ENCODE measurements at places on chromosomes 12 and 14.

GRCh38 chr12:47734725-47735480, 9.6 kb upstream of the ENDOU start:
- DNase-seq: peak; percentile 26

DNA sequence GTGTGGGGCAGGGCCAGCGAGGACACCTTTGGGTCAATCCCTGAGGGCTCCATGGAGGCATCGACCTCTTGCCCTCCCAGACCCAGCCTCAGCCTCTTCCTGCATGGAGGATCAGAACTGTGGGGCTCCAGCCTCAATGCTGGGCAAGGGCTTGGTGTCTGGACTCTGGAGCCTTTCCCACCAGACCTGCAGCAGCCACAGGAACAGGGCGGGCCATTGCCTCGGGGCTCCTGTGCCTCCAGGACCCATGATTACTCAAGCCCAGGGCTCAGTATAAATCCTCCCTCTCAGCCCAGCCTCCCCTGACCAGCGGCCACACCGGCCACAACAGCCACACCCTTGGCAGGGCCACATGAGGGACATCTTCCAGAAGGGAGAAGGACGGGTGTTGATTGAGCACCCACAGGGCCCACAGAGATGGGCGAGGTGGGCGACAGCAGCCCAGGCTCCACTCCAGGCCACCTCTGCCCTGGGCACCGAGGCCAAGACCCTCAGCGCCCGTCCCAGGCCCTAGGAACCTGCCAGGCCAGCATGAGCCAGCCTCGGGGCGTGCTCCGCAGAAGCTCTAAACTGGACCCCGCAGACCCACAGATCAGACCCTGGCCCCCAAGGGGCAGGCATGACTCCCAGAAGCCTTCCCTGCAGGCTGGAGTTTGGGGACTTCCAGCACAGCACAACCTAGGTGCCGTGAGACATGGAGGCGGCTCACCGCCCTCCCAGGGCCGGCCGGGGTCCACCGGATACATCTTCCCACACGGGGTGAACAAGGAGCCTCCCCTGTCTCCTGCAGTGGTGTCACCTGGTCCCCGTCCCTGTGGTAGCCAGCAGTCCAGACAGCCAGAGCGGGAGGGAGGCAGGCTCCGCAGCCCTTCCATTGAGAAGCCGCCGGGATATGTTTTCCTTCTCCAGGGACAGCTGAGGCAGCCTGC, 25.1 kb downstream of the NCOR2 start:
- no peak for DNase-seq

DNA sequence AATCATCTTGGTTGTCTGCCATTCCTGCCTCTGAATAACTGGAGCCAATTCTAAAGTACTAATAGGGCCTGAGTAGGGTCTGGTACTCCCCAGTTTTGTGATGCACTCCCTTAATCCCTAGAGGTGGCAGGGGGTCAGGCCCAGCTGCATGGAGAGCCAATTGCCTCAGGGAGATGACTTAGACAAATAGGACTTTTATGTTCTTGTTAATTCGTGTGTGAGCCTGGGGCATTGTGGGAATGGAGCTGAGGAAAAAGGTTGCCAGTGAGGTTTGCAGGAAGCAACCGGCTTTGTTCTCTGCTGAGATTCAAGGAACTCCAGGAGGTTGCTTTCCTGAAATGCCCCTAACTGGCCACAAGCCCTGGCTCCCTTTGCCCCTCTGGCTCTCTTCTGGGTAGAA, 6.8 kb upstream of the DCD start:
- DNase-seq: no peak

DNA sequence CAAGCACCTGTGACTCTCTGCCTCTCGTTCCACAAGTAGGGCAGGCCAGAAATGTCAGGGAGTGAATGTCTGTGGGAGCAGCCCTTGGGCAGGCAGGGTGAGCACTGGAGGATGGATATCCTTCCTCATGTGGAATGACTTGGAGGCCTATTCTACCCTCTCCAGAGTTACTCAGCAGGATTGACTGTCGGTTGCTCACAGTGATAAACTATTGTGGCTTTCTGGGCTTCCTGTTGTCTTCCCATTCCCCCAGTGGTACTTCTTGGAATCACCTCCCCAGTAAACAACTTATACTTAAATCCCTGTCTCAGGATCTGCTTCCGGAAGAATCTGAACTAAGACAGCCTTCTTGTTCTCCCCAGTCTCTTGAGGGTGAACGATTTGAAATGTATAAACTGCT, 79.6 kb upstream of the MANSC4 start:
- no peak for DNase-seq

DNA sequence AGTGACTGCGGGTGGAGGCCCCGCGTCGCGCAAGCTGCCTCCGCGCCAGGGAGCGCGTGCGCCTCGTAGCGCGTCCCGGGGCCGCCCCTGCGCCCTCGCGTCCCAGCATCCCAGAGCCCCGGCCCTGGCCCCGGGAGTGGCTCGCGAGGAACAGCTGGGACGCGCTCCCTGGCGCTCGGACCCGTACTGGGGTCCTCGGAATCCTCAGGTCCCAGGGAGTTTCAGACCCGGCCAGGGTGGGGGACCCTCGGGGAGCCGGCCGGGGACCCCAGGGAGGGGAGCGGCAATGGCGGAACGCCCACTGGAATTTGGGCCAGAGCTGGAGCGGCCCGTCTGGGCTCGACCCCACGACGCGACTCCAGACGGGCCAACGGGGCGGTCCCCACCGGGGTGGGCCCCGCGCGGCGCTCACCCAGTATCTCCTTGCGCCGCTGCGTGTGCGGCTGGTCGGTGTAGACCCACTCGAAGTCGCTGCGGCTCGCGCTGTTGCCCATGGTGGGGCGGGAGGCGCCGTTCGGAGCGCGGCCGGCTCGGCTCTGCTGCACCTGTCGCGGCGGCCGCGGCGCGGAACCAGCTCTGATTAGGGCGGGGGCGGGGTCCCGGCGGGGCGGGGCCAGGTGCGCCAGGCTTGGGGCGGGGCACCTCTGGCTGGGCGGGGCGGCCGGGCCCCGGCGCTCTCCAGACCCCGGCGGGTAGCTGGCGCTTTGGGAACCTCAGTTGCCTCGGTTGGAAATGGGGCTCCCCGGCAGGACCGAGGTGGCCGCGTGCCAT, at the start of gene DEGS2:
TSS of gene DEGS2 (minus strand) at position 552 of the 771 bp plus-strand sequence. CDS start at position 494, 58 bp downstream.
- DNase-seq: no peak
